ENCODE measurements at places on chromosomes 3 and 15. TPM values are rescaled to one million over a fixed set of nuclear protein-coding genes. Genes with fewer than 3 reads are reported as not detected.

DNA sequence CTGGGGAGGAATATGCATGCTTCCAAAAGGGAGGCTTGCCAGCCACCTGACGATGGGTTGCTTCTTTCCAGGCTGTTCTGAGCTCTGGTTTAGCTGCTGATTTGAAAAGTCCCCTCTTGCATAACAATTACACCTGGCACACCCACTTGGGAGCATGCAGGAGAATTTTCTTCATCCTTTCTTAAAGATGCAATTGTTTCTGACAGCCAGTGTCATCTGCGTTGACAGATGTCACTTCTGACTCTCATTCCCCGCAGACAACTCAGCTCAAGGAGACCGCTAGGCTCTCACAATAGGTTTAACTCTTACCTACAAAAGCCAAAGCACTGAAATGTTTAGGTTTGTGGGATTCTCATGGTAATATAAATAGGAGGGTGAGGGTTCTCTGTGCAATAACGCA is 185.6 kb upstream of the SYNPR start:
- DNase-seq: no peak
- no peaks in the 10 kb centered on the region for H3K27me3 ChIP-seq
- no peaks in the 10 kb centered on the region for H3K4me1 ChIP-seq
- H3K36me3 ChIP-seq: no peaks in the 10 kb centered on the region
- no peak overlapping the region for H3K27ac ChIP-seq
- no peak overlapping the region for H3K4me3 ChIP-seq

- H3K4me3 ChIP-seq: no peak overlapping the region
- H3K27me3 ChIP-seq: no peaks in the 10 kb centered on the region
- H3K4me1 ChIP-seq: no peaks in the 10 kb centered on the region
These were observed 20.8 kb downstream of the UBE2E1 start for GRCh38 chr3:23826382-23827064.

DNA sequence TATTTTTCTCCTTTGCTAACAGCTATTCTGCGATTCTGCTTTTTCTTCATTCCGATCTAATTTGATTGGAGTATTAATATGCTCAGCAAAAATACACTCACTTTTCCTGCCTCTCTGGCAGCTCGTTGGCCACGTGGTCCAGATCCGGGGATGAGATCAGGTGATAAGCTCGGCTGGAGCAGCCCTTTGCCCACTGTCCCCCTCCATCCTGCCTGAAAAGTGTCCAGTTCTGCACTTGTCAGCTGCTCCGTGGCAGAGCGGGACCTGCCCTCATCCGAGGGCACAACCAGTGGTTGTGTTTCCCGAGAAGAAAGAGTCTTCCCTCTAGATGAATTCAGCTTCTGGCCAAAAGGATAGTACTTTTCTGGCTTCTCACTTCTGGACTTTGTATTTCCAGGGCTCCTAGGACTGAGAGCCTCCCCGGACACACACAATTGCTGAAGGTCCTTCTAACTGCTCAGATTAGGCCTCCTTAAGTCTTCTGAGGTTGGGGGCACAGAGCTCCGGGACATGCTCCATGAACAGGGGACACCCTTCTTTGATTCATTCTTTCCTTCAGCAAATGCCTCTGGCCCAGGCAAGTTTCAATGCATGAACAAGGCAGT is 103.9 kb upstream of the ALDH1A3 start:
- peaks cover 8% of the 10 kb centered on the region for H3K4me1 ChIP-seq
- no peak for DNase-seq
- no peak overlapping the region for H3K27ac ChIP-seq
- no peaks in the 10 kb centered on the region for H3K27me3 ChIP-seq
- H3K4me3 ChIP-seq: no peak overlapping the region

Gene AVEN
- polyA plus RNA-seq: 10.0 TPM

DNA sequence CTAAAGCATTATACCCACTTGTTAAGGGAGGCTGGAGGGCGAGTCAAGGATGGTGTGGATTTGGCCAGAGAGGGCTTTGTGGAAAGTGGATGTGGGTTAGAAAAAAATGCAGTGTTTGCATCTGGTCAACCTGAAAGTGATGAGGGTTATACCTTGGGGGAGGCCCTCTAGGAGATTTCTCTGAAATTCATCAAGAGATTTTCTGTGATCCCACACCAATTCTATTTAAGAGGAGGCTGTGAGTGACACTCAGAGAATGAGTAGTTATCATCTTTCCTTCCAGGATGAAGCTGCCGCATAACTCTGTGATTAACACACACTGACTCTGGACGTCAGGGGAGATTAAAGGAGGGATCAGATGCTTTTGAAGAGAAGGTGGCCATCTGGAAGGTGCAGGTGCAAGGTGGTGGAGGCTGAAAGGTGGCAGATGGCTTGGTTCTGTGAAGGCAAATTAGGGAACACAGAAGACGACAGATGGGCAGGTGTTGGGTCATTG is 54.8 kb downstream of the ANAPC13 start:
- no peaks in the 10 kb centered on the region for H3K4me1 ChIP-seq
- no peak for DNase-seq
- H3K27ac ChIP-seq: no peak overlapping the region
- no peaks in the 10 kb centered on the region for H3K36me3 ChIP-seq
- peaks cover 9% of the 10 kb centered on the region for H3K27me3 ChIP-seq
- no peak overlapping the region for H3K4me3 ChIP-seq

DNA sequence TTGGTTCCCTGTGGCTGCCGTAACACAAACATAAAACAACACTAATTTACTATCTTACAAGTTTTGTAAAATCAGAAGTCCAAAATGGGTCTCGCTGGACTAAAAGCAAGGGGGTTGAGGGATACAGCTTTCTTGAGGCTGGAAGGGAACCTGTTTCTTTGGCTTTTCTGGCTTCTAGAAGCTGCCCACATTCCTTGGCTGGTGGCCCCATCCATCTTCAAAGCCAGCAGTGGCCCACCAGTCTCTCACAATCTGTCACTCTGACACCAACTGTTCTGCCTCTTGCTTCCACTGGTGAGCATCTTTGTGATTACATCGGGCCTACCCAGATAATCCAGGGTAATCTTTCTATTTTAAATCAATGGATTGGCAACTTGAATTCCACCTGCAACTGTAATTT is 1.1 kb upstream of the ANPEP start:
- no peak overlapping the region for H3K27ac ChIP-seq
- no peak overlapping the region for H3K4me3 ChIP-seq
- peaks cover 6% of the 10 kb centered on the region for H3K27me3 ChIP-seq
- H3K36me3 ChIP-seq: no peaks in the 10 kb centered on the region
- peaks cover 22% of the 10 kb centered on the region for H3K4me1 ChIP-seq

DNA sequence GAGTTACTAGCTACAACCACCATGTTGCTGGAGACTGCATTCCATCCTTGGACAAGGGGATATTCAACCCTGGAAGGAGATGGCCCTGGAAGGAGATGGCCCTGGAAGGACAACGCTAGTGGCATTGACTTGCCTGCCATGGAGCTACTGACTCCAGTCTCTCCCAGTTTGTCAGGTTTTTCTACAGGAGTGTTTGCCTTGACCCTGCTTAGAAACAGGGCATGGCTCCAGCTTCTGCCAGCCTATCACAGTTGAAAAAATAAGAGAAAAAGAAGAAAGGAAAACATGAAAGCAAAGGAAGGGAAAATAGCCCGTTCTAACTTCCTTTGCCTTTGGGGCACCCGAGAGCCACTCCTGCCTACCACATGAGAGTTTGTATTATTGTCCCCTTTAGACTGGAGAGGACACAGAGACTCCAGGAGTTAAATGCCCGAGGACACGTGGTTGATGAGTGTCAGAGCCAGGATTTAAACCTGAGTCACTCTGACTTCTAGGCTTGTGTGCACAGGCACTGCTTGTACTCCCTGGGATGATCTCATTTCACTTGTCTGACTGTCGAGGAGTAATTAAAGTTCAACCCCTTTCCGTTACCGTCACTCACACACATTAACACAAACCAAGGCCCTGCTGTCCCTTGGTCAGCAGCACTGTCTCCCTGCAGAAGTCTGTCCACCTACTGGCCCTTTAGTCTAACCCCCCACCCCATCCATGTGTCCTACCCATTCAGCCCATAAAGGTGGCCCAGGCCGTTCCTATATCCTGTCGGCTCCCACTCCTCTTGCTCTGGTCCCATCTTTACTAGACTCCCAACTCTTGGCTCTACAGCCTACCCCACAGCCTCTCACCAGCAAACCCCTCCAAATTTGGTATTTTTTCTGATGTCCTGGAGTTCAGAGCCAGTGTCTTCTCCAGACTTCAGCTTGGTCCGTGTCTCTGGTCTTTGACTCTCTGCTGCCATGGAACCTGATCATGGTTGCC is 46.1 kb downstream of the C2CD4A start:
- peaks cover 51% of the 10 kb centered on the region for H3K4me1 ChIP-seq
- DNase-seq: peak; percentile 44
- peak overlapping the region; percentile 40 for H3K27ac ChIP-seq
- H3K4me3 ChIP-seq: no peak overlapping the region
- no peaks in the 10 kb centered on the region for H3K27me3 ChIP-seq

- DNase-seq: no peak
- peaks cover 5% of the 10 kb centered on the region for H3K36me3 ChIP-seq
- H3K4me1 ChIP-seq: no peaks in the 10 kb centered on the region
- H3K4me3 ChIP-seq: no peak overlapping the region
These were observed 14.7 kb downstream of the TM4SF4 start for GRCh38 chr3:149489060-149489690.

Gene CCDC54
- polyA plus RNA-seq: 0.04 TPM

- H3K4me3 ChIP-seq: no peak overlapping the region
- peak; percentile 23 for DNase-seq
- H3K27ac ChIP-seq: peak overlapping the region; percentile 57
These were observed 50.9 kb downstream of the C3orf20 start for GRCh38 chr3:14725564-14726440.

DNA sequence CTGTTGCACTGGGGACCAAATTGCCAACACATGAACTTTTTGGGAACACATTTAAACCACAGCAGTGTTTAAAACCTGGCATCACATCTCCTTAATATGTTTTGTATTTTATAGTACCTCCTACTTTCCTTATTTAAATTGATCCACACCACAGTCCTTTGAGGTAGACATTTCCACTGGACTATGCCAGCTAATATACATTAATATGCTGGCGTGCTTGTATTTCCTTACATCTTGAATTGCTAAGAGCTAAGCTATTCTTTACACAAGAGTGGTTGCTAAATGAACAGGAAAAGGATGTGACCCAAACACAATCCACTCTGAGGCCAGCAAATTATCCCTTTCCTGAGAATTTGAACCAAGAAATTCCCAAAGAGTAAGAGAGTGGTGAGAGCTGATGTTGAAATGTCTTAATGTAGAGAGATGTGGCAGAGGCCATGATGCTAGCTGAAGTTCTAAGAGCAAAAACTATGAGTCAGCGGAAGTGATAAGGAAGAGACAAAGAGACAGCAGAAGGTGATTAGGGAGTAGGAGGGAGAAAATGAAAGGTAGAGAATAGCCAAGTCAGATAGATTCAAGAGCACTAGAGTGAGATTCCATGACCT is 131.2 kb downstream of the CD47 start:
- no peaks in the 10 kb centered on the region for H3K36me3 ChIP-seq
- H3K27ac ChIP-seq: no peak overlapping the region
- no peaks in the 10 kb centered on the region for H3K27me3 ChIP-seq

GRCh38 chr3:10196389-10197052 is 31.8 kb downstream of the IRAK2 start:
- no peak overlapping the region for H3K27ac ChIP-seq
- H3K4me1 ChIP-seq: peaks cover 18% of the 10 kb centered on the region
- no peaks in the 10 kb centered on the region for H3K27me3 ChIP-seq

Gene C3orf20
- not detected for polyA plus RNA-seq

DNA sequence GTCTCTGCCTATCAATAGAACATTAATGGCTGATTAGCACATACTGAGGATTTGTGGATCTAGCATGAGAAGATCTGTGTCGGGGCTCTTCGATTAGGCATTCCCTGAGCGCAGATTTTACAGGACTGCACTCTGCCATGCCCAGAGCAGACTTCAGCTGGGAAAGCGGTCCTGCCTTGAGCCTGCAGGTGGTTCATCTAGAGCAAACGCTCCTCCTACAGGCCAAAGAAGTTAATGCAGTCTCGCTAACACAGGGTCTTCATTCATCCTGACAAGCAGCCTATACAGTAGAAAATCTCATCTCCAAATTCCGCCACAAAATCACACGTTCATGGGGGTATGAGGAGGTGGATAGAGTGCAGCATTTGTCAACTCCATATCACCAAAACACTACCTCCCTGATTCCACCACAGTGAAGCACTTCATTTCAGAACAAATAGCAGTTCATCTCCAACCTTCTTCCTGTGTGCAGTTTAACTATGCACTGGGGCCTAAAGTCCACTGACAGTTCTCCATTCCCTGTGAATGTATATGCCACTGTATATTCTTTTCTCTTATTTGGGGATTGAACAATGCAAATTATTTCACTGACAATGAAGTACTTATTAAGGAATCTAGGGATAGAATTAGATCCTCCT is 405.8 kb downstream of the IGSF11 start:
- H3K27me3 ChIP-seq: no peaks in the 10 kb centered on the region

Gene RSL24D1
- 78.8 TPM for polyA plus RNA-seq

GRCh38 chr3:42805141-42805821 is 991 bp upstream of the HIGD1A start:
- H3K4me1 ChIP-seq: peaks cover 12% of the 10 kb centered on the region
- no peaks in the 10 kb centered on the region for H3K36me3 ChIP-seq
- peak overlapping the region; percentile 98 for H3K4me3 ChIP-seq
- DNase-seq: peak; percentile 46
- H3K27me3 ChIP-seq: no peaks in the 10 kb centered on the region
- H3K27ac ChIP-seq: peak overlapping the region; percentile 100

- no peak for DNase-seq
- no peaks in the 10 kb centered on the region for H3K4me1 ChIP-seq
- H3K36me3 ChIP-seq: no peaks in the 10 kb centered on the region
- H3K4me3 ChIP-seq: no peak within 1 kb of the TSS
- no peaks in the 10 kb centered on the region for H3K27me3 ChIP-seq
These were observed at the start of gene PRR20G for GRCh38 chr3:127287840-127288239. PRR20G (minus strand) TSS chr3:127288046; CDS start chr3:127287365, 681 bp downstream.
